DND-41 (cell line): ENCODE measurements at places on chromosomes 12 and 14.
A peak's percentile ranks its signal among the peaks of the same experiment; 100 is the strongest.

DNA sequence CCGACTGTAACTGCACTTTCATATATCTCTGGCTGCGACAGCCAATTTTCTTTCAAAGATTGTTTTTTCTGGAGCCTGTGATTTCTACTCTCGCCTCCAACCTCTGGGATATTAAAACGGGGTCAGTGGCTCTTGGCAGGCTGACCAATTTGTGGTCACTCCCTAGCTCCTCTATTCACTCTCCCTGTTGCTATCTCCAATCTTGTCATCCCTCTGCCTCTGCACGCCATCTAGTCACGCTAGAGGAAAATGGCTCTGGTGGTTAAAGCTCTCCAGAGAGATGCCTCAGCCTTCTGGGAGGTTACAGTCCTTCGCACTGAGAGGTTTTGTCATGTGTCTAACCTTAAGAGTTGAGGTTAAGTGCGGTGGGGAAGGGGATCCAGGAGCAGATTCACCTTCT lies 59.8 kb upstream of the CISTR start:
- no peak for DNase-seq

- DNase-seq = no peak
Observed at GRCh38 chr14:34470319-34470718, 8.3 kb upstream of the SPTSSA start.

- no peak for DNase-seq
Observed at GRCh38 chr12:78330131-78330530, 499.4 kb downstream of the NAV3 start.

- DNase-seq = no peak
Observed at GRCh38 chr14:88904864-88905263, 80.4 kb downstream of the TTC8 start.

- DNase-seq = no peak
Observed at GRCh38 chr12:20305470-20305869, 62.9 kb upstream of the PDE3A start.

- DNase-seq = peak; percentile 40
Observed at GRCh38 chr14:95527387-95528002, 7.4 kb upstream of the GLRX5 start.

GRCh38 chr12:42802785-42803189 lies 213.2 kb upstream of the PRICKLE1 start:
- no peak for DNase-seq

GRCh38 chr12:131002216-131002631 lies 48.5 kb downstream of the ADGRD1 start:
- DNase-seq = no peak

GRCh38 chr12:115648463-115648862 lies 629.0 kb downstream of the MED13L start:
- no peak for DNase-seq

DNA sequence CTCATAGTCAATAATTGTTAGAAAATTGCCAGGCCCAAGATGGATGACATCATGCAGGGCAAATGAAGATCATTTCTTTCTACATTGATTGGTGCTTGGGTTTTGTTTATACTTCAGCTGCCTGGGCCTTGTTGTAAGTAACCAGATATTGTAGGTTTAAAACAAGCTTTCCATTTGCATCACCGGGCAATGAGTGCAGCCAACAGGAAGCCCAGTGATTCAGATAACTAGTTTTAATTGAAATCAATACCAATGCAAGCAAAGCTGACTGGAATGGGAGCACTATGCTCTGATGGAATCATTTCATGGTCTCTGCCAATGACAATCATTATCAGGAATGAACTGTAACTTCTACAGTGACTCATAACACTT lies 279.3 kb downstream of the DUSP6 start:
- no peak for DNase-seq

DNA sequence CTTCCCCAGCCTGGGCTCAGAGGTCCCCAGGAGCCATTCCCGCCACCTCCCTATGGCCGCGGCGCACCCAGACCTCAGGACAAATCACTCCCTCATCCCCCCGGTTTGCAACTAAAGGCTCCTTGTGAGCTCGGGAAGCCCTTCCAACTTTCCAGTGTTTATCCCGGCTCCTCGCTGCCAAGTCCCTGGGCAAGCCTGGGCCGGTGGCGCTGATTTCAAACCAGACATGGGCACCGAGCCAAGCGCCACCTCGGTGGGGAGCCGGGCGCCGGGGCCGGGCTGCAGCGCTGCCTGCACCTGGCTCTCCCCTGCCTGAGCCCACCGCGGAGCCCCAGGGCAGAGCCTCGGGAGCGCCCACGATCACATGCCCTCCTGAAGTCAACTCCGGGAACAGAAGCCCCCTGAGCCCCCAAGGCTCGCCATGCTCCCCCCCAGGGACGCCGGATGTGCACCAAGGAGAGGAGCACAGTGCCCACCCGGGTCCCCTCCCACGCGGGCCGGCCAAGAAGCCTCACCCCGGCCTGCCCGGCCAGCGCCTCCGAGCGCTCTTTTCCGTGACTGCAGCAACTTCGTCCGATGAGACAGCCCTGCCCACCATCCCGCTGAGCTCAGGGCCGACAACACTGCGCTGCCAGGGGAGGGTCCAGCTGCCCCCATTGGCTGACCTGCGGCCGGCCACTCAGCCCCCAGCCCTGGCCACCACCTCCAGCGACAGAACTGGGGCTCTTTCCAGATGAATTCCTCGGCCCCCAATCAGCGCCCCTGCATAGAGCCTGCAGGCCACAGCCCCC lies 50.0 kb downstream of the NCOR2 start:
- DNase-seq = no peak

- DNase-seq = no peak
Observed at GRCh38 chr12:109893261-109893995, 6.6 kb upstream of the TCHP start.

DNA sequence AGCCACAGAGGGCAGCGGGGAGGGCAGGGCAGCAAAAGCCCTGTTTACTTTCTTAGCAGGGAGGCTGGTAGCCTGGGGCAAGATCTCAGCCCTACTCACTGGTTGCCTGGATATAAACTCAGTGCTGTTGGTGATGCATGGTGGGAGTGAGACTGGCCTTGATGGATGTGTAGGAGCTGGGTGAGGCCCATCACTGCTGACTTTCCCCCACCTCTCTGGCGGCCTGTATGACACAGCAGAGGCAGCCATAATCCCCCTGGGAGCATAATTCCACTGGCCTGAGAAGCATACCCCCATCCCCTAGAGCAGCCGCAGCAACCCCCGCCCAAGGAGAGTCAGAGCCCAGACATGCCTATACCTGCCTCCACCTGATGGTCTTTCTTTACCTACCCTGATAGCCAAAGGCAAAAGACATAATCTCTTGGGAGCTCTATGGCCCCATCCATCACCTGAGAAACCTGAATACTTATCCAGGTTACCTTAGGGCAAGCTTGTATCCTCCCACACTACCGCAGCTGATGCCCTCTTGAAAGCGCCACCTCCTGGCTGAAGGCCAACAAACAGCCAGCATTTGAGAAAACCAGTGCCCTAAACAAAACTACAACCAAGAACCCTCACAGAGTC lies 59.3 kb downstream of the DNAI7 start:
- no peak for DNase-seq

GRCh38 chr12:107917912-107918800 lies 143.7 kb downstream of the ASCL4 start:
- no peak for DNase-seq

DNA sequence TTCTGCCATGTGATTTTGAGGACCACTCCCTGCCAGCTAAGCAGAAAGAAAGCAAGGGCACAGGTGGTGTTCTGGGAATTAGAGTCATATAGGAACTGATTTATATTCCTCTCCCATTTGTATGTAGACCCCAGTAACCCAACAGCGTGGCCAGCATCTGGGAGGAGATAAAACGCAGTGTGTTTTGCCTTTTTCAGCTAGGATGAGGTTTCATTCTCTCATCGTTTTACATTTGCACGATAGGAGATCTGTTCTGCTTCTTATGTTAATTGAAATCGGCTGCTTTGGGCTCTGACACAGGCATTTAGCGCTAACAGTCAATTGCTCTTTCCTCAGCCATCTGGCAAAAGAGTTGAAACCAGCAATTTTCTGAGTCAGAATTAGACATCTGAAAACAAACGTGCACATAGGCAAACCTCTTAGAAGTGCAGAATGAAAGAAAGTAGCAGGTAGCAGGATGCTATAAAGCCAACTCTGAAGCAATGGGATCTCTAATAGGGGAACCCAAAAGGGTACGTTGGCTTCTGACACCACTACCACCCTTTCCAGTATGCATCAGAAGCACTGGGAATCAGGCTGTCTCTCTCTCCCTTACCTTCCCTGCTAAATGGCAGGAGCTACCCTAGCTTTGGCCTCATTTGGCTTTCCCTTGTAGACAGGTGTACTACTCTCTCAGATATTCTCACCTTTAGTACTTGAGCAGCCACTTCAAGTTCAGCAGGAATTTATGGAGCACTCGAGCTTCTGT lies 219.1 kb downstream of the PHLDA1 start:
- no peak for DNase-seq

GRCh38 chr14:103885509-103885932 lies 38.1 kb upstream of the PPP1R13B start:
- no peak for DNase-seq

GRCh38 chr12:105961821-105962671 lies 176.7 kb downstream of the NUAK1 start:
- DNase-seq = no peak

- DNase-seq = no peak
Observed at GRCh38 chr12:45731190-45731775, 1.8 kb downstream of the ARID2 start.

DNA sequence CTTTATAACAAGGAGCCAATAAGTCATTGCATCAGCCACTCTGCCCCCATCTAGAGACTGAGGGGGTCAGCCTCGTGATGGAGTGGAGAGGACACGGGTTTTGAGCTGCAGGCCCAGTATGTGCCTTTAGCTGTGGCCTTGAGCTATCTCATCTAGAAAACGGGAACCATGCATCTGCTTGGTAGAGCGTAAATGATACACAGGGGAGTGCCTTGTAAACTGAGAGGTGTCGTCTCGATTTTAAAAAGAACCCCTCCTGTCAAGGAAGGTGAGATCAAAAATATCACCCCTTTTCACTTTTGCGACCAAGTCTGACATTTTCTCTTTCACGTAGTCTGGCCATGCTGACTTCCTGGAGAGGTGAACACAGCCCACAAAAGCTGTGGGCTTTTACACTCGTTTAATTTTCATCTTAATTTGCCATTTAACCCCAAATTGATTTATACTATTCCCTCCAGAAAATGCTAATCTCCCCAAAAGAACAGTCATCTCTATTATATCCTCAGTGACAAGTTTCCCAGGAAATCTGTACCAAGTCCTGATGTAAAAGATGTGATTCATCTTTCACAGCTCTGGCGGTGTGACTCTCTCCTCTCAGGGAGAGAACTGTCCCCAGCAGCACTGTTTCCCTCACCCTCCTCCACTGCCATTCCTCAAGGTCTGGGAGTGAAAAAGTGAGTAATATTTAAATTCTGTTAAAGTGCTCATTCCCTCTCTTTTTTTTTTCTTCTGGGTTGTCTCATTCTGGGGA lies 30.6 kb downstream of the VCPKMT start:
- no peak for DNase-seq

DNA sequence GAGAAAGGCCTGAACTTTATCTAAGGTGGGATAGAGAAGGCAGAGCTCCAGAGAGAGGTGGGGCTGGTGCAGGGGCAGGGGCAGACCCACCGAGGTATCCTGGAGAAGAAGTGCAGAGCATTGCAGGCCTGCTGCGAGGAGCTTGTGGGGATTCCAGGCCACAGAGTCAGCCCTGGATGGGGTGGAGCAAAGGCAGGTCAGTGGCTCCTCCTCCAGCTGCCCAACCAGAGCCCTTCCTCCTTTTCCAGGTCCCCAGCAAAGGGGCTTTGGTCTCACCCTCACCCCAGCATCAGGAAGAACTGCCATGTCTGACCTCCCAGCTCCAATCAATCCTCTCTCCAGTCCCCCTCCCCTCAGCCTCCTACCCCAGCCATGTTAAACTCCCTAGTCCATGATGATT lies 19.8 kb upstream of the ZNF740 start:
- no peak for DNase-seq

DNA sequence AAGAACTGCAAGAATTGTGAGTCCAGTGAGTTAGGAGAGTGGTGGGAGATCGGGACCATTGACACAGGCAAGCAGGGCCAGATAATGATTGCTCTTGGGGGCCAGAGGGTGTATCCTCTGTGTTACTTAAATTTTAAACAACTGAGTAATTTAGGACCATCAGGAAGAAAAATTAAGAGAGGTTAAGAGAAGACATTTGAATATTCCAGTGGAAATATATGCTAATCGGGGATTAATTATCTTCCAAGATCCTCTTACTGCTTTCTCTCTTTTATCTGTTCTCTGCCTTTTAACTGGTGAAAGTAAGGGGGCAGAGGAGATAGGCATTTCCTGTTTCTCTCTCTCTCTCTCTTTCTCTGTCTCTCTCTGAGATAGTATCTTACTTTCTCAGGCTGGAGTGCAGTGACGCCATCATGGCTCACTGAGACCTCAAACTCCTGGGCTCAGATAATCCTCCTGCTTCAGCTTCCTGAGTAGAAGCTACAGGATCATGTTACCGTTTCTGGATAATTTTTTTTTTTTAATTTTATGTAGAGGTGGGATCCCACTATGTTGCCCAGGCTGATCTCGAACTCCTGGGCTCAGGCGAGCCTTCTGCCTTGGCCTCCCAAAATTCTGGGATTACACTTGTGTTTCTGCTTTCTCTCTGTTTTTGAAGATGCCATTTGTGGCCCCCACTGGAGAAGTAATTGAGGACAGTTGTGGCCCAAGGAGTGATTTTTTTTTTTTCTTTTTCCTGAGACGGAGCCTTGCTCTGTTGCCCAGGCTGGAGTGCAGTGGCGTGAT lies 85.1 kb downstream of the DIP2B start:
- DNase-seq = peak; percentile 72

- peak; percentile 92 for DNase-seq
Observed at GRCh38 chr12:98516111-98516873, 902 bp downstream of the TMPO start.

GRCh38 chr14:52987042-52987441 lies 36.2 kb upstream of the FERMT2 start:
- no peak for DNase-seq

GRCh38 chr12:110157539-110157938 lies 33.4 kb downstream of the IFT81 start:
- no peak for DNase-seq

- DNase-seq = no peak
Observed at GRCh38 chr14:103684471-103684870, 30.8 kb downstream of the XRCC3 start.

- no peak for DNase-seq
Observed at GRCh38 chr12:71710276-71711125, 24.6 kb downstream of the TMEM19 start.

- DNase-seq = no peak
Observed at GRCh38 chr12:79058342-79058741, 193.8 kb downstream of the SYT1 start.
